Germinal center (tissue), 1 donor: ENCODE measurements at places on chromosomes 16 and 17.

GRCh38 chr16:19607616-19608280 is 52.2 kb downstream of the VPS35L start:
- DNase-seq, result no peak

DNA sequence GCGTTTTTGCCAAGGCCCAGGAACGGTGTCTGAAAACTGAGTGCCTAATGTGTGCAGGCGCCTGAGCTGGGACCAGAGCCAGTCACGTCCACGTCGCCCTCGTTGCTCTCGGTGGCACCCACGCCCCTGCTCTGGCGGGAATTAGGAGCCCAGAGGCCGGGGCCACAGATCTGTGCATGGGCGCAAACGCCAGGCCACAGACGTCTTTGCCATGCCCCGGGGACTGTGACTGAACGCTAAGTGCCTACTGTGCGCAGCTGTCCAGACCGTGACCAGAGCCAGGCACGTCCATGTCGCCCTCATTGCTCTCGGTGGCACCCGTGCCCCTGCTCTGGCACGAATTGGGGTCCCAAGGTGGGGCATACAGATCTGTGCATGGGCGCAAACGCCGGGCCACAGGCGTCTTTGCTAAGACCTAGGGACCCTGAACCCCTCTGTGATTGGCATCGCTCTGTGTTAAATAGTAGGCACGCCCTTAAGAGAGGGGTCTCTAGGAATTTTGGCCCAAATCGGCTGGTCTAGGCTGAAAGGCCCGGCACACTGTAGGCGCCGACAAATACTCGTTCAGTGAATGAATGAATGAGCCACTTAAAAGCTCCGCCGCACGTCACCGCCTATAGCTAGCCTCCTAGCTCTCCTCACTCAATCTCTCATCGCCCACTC is 827 bp upstream of the UBALD1 start:
- no peak for DNase-seq

- DNase-seq, result no peak
Observed at GRCh38 chr16:58588406-58588805, 41.2 kb downstream of the CNOT1 start.

GRCh38 chr17:75571197-75571884 is 16.3 kb upstream of the MYO15B start:
- DNase-seq, result peak; percentile 81

DNA sequence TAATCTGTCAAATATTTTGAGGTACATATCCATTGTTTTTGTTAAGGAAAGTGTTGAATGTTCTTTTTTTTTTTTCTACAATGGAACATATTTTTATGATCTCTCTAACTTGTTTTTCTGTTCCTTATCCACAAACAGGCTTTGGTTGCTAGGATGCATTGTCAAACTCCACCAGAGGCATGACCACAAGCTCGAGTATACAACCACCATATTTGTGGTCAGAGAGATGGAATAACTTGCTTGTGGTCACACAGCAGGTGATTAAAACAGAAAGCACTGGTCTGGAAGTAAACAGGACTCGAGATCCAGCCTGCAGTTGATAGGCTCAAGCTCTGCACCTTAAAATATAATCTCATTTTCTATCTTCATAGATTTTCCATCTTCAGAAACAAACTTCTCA is 105.8 kb upstream of the ADAMTS18 start:
- no peak for DNase-seq

- DNase-seq, result no peak
Observed at GRCh38 chr16:72371307-72372086, 199.5 kb upstream of the PMFBP1 start.

GRCh38 chr17:64092952-64093451 is 36.9 kb downstream of the ERN1 start:
- DNase-seq, result no peak

GRCh38 chr16:68792465-68793324 is 50.6 kb upstream of the TANGO6 start:
- no peak for DNase-seq

- DNase-seq, result no peak
Observed at GRCh38 chr16:53817812-53818550, 114.0 kb downstream of the FTO start.

- DNase-seq, result no peak
Observed at GRCh38 chr17:14919094-14919493, 346.0 kb downstream of the PMP22 start.

DNA sequence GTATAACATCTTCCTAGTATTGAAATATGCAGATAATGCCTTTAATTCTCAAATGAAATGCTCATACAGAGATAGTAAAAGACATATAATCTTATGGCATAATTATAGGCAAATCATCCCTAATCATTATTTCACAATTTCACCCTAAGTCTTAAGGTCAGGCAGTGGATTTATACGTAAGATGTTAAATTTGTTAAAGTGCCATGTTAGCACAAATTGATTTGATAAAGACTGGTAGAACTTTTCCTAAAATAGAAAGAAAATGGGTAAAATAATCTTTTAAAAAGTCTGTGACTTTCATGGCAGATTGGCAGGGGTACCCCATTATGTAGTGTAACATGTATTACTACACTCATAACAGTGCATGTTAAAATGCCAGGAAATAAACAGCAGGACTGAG is 1092.7 kb upstream of the GOT2 start:
- no peak for DNase-seq

DNA sequence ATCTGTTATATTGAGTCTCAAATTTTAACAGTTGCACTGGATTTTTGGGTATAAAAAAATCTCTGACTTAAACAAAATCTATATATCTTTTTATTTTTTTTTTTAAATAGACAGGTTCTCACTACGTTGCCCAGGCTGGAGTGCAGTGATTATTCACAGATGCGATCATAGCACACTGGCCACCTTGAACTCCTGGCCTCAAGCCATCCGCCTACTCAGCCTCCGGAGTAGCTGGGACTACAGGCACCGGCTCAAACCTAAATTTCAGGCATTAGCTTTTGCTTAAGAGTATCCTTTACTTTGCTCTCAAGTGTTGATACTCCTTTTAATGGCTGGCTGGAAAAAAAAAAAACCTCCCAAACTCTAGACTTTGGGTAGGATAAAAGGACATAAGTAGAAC is 61.6 kb downstream of the RPGRIP1L start:
- no peak for DNase-seq

- DNase-seq, result no peak
Observed at GRCh38 chr16:73062743-73063733, 15.1 kb upstream of the ZFHX3 start.

DNA sequence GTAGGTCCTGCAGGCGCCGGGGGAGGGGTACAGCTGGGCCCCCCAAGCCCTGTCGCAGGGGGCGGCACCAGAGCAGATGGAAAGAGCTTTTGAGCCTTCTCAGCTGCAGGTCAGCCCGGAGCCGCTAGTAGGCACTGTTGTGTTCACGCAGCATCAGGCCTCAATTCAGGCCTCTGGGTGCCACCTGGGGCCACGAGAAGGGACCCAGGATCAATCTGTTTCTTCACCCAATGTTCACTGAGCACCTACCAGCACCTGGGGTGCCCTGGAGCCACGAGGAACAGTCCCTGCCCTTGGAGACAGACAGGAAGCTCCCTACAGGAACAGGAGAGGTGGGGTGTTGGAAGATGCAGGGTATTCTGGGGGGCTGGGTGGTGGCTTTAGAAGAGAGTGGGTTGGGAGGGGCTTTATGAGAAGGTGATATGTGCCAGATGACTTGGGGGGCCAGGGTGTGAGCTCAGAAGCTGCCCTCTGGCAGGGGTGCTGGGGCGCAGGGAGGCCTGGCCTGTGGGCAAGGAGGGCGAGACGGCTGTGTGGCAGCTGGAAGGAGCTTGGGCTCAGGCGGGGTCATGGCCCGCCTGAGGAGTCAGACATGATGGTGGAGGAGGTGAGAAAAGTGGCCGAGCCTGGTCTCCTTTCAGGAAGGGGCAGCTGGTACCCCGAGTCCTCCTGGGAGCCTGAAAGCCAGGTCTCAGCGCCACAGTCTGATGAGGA is 121.9 kb upstream of the GSE1 start:
- peak; percentile 59 for DNase-seq

DNA sequence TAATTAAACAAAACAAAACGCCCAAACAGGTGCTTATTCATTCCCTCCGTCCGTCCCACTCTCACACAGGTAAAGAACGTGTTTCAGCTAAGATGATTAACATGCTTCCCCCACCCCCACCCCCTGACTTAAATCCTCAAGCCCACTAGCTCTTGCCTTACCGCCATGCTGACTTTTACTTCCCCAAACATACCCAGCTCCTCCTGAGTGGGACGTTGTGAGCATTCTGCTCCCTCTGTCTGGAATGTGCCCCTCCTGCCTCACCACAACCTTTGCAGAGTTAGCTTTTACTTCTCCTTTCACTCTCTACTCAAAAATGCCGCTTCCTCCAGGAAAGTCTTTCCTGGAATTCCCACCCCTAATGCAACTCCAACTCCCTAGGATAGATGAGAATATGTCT is 774.0 kb upstream of the RBFOX1 start:
- DNase-seq, result no peak
